ENCODE measurements at places on chromosomes 4 and X.

- DNase-seq = no peak
Measured at GRCh38 chr4:85522277-85522676, 47.3 kb downstream of the ARHGAP24 start.

DNA sequence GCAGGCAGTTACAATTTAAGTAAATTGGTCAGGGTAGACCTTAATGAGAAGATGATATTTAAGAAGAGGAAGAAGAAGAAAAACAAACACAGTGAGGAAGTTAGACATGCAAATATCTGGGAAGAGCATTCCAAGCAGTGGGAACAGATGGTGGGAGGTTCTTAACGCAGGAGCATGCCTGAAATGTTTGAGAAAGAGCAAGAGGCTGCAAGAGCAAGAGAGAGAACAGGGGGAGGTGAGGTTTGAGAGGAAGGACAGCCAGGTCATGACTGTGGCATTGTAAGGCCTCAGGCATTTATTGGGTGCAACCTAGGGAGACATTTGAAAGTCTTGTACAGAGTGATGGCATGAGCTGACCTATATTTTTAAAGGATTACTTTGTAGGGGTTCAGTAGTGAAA lies 136.0 kb downstream of the UGT8 start:
- no peak for DNase-seq

- DNase-seq = no peak
Measured at GRCh38 chr4:152193059-152193458, 342.8 kb downstream of the FBXW7 start.

DNA sequence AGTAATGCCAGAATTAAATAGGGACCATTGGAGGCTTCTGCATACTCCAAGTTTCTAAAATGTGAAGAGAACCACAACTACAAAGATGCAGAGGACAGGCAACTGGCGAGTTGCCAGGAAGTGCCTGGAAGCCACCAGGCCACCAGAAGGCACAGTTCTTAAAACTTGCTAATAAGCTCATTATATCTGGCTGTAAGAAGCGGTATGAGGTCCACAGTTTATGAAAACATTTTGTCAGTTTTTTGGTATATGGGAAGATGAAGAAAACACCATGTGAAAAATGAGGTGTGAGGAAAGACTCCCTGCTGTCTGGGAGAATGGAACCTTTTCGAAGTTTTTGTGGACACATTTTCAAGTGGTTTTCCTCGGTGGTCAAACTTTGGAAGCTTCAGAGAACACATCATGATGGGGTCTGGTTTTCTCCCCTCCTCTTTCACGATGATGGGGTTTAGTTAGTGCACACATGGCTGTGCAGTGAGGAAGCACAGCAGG lies 202.7 kb downstream of the NR3C2 start:
- DNase-seq = no peak

DNA sequence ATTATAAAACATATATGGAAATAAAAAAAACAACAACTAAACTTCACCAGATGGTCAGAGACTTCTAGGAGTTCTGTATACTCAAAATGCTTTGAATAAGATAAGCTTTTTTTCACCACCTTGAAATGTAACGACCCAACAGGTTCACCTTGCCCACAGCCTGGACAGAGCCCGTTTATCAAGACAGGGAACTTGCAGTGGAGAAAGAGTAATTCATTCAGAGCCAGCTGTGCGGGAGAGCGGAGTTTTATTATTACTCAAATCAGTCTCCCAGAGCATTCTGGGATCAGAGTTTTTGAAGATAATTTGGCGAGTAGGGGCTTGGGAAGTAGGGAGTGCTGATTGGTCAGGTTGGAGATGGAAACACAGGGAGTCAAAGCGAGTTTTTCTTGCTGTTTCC lies 38.5 kb downstream of the AGA start:
- DNase-seq = no peak

DNA sequence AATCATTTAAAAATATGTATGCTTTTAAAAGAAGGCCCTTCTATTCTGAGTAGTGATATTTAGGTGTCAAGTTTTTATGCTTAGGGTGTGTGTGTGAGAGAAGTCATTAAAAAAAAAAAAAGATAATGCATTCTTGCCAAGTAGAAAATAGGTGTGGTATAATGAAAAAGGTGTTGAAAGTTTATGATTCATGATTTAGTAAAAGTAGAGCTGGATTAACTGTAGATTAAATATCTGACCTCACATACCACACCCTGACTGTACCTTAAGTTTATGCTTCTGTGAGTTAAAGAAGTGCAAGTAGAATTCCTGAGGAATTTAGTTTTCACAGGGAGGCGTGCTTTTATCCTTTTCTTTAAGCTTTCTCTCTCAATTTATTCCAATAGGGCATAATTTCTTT lies 71.1 kb downstream of the BMPR1B start:
- DNase-seq = no peak

- no peak for DNase-seq
Measured at GRCh38 chr4:132417220-132417619, 731.9 kb upstream of the PCDH10 start.

GRCh38 chr4:2141762-2142451 lies 82.8 kb downstream of the NAT8L start:
- no peak for DNase-seq

DNA sequence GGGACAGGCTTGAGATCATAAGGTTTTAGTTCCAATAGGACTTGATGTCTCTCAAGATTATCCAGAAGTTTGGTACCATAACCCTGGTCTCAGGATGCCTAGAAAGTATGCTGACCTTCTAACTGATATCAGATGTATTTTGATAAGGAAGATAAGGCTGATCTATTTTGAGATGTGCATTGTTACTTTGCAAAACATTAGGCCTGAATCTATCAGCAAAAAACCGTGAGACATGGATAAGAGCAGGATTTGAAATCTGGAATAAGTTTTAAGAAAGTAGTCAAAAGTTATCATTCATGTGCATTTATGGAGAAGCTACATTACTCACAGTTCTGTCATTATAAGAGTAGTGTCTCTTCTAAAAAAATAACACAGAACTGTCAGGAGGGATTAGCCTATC lies 467.1 kb upstream of the HS3ST1 start:
- no peak for DNase-seq

DNA sequence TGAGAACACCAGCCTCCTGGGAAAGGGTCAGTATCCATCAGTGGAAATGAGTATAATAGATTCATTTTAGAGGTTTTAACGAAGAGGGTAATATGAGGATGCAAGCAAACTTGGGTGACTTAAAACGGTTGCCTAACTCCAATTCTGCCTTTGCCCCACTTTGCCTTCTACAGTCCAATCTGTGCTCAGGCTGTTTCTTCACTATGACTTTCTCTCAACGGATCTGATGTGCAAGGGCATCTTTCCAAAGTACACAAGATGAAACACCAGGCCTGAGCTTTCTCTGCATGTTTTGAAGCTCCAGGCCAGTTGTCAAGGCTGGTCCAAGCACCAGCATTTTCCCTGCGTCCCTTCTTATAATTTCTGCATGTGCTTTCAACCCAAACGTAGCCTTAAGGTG lies 68.0 kb upstream of the TMEM164 start:
- DNase-seq = no peak

- DNase-seq = no peak
Measured at GRCh38 chrX:9825129-9825790, 39.0 kb downstream of the SHROOM2 start.

- no peak for DNase-seq
Measured at GRCh38 chr4:38173935-38174518, 213.8 kb downstream of the PTTG2 start.

DNA sequence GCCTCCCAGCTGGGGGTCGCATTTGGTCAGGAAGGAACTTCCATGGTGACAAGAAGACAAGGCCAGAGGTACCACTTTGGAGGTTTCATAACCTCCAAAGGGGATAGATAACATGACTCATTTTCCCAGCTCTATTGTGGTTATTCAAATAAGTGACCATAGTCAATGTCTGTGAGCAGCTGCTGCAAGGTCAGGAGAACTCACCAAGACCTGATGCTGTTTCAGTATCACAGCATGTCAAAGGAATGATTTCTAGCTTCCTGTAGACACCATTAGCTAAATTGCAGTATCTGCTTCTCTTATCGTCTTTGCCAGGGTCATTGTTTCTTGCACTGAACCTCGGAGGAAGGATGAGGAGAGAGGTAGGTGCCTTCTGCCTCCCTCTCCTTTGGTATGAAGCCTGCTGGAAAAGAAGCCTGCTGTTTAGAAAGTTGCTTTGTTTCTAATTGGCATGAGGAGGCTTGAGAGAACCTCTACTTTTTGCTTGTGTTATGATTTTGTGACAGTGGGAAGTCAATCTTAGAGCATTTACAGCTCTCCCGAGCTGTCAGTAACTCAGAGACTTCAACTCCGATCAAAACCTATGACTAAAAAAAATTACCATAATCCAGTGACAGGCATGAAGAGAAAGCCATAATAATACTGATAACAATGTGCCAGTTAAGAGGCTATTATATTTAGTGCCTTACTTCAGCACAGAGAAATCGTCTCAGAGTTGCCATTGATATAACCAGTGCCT lies 38.0 kb upstream of the GATB start:
- DNase-seq = no peak

- no peak for DNase-seq
Measured at GRCh38 chrX:54529151-54529550, 868 bp upstream of the GNL3L start.

DNA sequence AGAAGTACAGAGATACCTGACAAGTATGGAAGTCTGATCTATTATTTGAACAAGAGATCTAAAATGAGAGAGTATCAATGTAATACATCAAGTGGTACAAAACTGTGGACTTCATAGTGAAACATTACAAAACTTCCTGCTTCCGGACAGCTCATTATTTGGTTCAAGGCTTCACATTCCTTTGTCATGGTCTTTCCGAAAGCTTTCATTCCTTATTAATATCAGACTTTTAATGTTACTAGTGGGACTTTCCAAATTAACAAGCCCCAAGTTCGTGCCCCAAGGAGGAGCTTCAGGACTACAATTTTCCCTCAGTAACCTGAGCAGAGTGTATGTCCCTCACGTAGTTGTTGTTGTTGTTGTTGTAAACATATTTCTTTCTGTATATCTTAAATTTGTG lies 1.2 kb downstream of the CHIC2 start:
- DNase-seq = no peak

- no peak for DNase-seq
Measured at GRCh38 chr4:79050541-79050880, 111.3 kb upstream of the PAQR3 start.

DNA sequence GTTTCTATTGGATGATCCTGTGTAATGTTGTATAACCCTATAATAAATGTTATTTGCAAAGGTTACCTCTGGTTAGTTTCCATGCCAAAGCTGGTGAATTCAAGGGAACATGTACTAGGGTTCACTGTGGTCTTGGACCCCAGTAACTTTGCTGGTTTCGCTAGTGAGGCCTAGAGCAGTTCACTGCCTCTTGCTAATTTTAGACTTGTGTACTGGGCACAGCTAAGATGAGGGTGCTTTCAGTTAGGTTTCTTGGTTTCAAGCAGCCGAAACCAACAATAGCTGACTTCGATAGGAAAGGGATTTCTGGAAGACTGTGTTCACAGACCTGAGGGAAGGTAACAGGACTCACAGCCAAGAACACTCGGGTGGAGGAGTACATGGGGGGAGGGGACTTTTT lies 215.5 kb upstream of the BCOR start:
- DNase-seq = no peak

- DNase-seq = no peak
Measured at GRCh38 chrX:34119122-34119521, 13.0 kb downstream of the FAM47A start.

- peak; percentile 74 for DNase-seq
Measured at GRCh38 chr4:15778289-15779241, at the start of gene CD38. Gene CD38 (plus strand): TSS chr4:15778328. CDS start chr4:15778415, 87 bp downstream.

DNA sequence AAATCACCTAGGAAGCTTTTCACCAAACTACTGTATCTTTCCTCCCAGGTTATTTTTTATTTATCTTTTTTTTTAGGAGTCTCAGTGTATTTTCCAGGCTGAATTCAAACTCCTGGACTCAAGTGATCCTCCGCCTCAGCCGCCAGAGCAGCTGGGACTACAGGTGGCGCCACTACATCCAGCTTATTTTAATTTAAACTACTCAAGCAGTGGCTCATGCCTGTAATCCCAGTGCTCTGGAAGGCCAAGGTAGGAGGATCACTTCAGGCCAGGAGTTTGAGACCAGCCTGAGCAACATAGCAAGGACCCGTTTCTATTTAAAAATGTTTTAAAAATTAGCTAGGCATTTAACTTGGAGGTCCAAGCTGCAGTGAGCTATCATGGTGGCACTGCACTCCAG lies 37.8 kb downstream of the LEF1 start:
- DNase-seq = no peak

- DNase-seq = no peak
Measured at GRCh38 chrX:113287761-113288160, 447.1 kb upstream of the AMOT start.

- peak; percentile 6 for DNase-seq
Measured at GRCh38 chr4:917466-917865, 14.7 kb downstream of the GAK start.

- no peak for DNase-seq
Measured at GRCh38 chr4:130478406-130478805, 1382.5 kb downstream of the C4orf33 start.

- DNase-seq = no peak
Measured at GRCh38 chr4:69167300-69167699, 47.2 kb downstream of the UGT2B11 start.

GRCh38 chr4:77493829-77494551 lies 111.6 kb upstream of the CXCL13 start:
- DNase-seq = no peak

GRCh38 chr4:72326692-72327632 lies 242.1 kb downstream of the ADAMTS3 start:
- no peak for DNase-seq

- no peak for DNase-seq
Measured at GRCh38 chr4:19130866-19131265, 1109.3 kb upstream of the LCORL start.

- DNase-seq = no peak
Measured at GRCh38 chrX:110044346-110045249, 41.7 kb downstream of the TMEM164 start.

DNA sequence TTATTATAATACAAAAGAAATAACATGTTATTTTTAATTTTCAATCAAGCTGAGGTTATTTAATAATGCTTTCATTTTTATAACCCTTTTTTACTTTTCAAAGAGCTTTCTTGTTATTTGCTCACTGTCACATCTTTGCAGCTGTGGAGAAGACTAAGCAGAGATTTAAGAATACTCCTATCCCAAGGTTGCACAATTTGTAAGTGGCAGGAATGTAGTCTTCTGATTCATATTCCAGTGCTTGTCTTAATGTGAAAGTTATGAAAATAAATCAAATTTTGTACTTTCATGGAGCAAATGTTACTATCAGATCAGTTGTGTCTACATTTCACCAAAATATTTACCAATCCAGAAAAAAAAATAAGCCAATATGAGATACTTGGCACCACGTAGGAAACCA lies 86.6 kb downstream of the DDIT4L start:
- DNase-seq = no peak

DNA sequence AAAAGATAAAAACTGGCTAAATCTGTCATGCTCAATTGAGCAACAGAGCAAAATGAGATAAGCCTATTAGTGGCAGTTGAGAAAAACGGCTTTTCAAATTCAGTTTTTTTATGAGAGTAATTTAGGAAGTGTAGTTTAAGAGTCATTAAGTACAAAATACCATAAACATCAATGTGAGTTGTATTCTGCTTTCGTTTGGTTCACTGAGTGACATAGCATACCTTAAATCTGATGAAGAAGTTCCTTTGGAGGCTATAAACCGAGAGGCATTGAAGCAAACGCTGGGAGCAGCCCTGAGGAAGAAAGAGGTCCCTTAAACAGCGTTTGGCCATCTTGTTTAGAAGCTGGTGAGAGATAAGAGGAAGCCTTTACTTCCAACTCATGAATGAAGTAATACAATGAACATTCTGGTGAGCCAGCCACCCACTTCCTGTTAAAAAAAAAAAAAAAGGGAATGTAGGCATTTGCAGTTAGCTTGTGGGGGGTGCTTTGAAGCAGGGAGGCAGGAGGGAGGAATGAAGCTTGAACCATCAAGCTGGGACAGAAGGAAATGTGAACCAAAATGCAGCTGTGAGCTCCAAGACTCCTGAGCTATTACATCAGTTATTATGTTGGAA lies 132.3 kb downstream of the ZNF330 start:
- DNase-seq = no peak
